Right renal pelvis (tissue), 4 donors: ENCODE measurements at places on chromosomes 16 and 17.

DNA sequence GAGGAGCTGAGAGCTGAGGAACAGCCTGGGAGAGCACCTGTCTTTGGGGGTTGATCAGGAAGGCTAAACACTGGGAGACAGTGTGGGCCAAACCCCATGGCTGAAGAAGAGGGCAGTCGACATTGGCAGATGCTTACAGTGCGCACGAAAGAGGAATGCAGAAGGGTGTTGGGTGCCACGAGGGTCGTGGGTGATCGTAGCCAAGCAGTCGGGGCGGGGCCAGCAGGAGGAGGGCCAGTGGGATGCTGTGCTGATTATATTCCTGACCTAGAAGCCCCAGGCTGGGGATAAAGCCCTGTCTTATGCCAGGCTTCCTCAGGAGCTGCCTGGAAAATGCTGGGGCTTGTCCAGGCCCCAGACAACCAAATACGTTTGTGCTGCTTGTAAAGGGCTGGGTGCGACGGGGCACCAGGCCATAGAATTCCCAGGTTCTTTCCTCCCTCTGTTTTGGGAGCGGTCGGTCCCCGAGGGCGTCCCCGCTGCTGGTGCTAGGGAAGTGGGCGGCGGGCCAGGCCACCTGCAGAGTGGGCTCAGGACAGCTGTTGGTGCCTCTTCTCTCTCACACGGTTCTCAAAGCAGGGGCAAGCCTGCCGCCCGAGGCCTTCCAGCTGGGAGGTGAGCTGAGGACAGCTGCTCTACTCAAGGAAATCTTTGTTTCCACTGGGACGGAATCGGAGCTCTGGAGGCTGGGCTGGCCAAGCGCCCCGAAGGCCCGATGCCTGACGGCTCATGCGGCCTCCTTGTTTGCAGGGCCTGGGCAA is 10.0 kb downstream of the C1QTNF1 start:
- no peak for DNase-seq

GRCh38 chr17:14748036-14748710 is 447.3 kb downstream of the HS3ST3B1 start:
- DNase-seq: no peak

DNA sequence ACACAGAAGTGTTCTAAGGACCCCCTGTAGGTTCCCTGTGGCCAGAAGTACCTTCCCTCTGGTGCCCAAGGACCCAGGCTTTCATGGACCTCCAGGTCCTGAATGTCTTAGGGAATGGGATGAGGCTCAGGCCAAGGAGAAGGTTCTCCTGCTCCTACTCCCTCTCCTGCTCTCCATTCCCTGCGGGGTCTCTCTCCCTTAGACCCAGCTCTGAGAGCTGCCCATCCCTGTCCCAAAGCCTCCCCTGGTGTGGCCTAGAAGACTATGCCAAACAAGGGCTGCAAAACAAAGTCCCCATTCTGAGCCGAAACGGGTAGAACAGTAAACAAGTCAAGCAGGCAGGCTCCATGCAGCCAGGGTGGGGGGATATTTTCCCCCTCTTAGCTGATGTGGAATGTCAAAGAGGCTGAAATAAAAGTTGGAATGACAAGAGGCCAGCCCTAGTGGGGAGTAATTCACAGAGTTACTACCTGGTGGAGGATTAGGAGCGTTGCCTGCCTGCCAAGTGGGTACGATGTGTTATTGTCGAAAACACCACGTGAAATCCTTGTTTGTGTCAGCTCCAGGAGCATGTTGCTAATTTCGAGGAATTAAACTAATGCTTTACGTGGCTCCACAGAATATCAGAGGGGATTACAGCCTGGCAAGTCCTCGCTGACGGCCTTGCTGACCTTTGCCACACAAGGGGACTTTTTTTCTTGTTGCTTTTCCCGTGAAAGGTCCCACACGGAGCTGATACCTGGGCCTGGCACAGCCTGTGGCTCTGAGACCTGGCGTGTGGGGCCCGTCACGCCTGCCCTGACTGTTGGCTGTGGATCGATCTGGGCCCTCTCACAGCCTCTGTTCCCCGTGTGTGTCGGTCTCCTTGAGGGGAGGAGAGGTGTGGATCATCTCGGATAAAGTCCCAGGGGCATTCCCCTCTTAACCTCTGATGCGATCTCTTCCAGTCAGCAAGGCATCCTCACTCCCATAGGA is 2.9 kb downstream of the WFIKKN2 start:
- DNase-seq: no peak

GRCh38 chr16:25155553-25156460 is 44.3 kb downstream of the LCMT1 start:
- no peak for DNase-seq

- no peak for DNase-seq
These were observed 117.3 kb upstream of the CACNG5 start for GRCh38 chr17:66717641-66718058.

- DNase-seq: no peak
These were observed 853.8 kb downstream of the CDH8 start for GRCh38 chr16:61182391-61182790.
